NB4 (cell line): ENCODE measurements at places on chromosomes 5 and 9.

GRCh38 chr9:119477197-119477596 lies 108.0 kb upstream of the BRINP1 start:
- no peak for DNase-seq

DNA sequence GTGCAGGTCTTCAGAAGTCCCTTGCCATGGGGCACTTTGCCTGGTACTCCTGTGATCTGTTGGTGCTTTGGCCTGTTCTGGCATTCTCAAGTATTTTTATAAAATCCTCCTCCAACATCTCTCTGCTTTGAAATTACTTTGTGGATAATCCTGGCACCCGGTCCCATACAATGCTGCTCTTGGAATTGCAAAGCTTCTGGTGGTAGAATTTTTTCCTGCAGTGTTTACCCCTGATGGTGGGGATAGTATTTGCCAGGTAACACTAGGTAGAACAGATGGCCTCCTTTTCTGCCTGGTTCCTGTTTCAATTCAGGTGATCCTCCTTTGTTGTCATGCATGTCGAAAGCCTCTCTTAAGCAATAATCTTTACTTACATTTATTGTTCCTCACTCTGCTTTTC lies 109.8 kb upstream of the ATP10B start:
- DNase-seq = no peak

- no peak for DNase-seq
Measured at GRCh38 chr5:169696621-169697510, 59.8 kb downstream of the DOCK2 start.

DNA sequence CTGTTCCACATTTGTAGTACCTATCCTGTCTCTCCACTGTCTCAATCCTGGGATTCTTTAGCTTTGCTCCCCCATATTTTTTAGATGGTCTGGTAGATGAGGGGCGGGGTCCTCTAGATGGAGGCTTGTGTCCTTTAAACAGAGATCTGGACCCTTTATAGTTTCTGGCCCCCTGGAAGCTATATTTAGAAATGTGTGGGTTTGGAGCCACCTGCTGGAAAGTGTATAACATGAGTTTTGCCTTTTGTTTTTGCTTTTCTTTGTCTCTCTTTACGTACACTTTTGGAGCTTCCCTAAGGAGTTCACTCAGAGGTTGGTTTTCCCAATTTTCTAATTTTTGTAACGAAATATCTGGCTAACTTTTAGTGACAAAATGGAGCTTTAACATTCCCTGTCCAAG lies 110.7 kb downstream of the CFAP95 start:
- peak; percentile 0 for DNase-seq

DNA sequence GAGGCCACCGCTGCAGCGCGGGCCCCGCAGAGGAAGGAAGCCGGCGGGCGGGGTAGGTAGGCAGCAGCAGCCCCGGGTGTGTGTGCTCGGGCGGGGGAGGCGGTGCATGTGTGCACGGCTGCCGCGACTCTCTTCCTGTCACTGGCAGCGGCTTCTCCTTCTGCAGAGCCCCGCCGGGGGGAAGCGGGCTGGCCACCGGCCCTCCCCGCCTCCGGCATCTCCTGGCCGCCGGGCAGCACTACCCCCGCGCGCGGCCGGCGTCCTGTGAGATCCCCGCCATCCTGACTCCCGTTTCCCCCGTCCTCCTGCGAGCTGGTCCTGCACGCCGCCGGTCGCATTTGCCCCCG lies 315 bp downstream of the PIK3R1 start:
- DNase-seq = peak; percentile 84

GRCh38 chr5:16013334-16014065 lies 166.1 kb downstream of the MARCHF11 start:
- DNase-seq = no peak

GRCh38 chr5:114361724-114362196 lies at the start of gene KCNN2:
Gene KCNN2, plus strand, starts transcription at chr5:114362070. Its CDS starts 70 bp downstream, at chr5:114362140.
- no peak for DNase-seq

DNA sequence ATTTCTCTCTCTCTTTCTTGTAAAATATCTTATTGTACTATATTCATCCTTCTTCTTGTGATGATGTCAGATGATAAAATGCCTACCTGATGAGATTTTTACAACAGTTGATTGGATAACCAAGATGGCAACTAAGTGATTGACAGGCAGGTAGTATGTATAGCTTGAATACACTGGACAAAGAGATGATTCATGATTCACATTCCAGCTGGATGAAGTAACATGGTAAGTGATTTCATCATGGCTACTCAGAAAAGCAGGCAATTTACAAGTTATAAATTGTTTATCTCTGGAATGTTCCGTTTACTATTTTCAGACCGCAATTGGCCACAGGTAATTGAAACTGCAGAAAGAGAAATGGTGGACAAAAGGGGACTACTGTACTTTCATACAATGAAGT lies 1471.7 kb upstream of the C9orf72 start:
- no peak for DNase-seq

- no peak for DNase-seq
Measured at GRCh38 chr9:94042516-94043360, 41.5 kb upstream of the PTPDC1 start.

GRCh38 chr5:8517456-8517855 lies 648.5 kb downstream of the MTRR start:
- peak; percentile 66 for DNase-seq
